ENCODE measurements at places on chromosomes 7 and 10.

DNA sequence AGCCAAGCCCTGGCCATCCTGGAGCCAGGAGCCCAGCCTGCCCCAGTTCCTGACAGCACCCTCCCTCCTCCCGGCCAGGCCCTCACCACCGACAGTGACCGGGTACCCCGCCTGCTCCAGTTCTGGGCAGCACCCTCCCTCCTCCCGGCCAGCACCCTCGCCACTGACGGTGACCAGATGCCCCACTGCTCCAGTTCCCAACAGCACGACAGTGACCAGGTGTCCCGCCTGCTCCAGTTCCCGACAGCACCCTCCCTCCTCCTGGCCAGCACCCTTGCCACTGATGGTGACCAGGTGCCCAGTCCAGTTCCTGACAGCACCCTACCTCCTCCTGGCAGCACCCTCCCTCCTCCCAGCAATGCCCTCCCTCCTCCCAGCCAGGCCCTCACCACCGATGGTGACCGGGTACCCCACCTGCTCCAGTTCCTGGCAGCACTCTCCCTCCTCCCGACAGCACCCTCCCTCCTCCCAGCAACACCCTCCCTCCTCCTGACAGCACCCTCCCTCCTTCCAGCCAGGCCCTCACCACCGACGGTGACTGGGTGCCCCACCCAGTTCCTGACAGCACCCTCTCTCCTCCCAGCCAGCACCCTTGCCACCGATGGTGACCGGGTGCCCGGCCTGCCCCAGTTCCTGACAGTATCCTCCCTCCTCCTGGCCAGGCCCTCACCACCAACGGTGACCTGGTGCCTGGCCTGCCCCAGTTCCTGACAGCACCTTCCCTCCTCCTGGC lies 40.3 kb downstream of the VIPR2 start:
- DNase-seq: no peak

DNA sequence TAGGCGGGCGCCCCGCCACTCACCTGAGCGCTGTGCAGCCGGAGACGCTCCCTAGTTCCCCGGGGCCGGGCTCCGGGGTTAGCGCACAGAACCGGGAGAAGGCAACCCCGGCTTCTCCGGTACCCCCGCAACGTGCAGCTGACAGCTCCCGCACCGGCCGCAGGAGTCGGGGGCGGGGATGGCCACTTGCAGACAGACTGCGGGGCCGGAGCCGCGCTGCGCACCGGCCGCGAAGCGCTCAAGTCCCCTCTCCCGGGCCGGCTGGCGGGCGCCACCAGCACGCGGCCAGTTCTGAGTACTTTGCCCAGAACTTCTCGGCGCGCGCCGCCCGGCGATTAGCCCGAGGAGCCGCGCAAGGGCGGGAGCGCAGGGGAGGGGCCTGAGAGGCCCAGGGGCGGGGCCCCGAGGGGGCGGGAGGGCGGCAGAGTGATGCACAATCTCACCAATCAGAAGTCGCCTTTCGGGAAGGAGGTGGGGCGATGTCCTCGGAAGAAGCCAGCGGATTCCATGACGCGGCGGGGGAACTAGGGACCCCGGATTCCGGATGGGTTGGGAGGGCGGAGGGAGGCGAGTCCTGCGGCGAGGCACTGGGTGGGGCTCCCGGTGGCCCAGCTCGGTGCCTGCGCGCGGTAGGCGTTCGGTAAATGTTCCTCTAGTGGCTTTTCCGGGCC lies at the start of gene OSBPL3:
TSS of gene OSBPL3 (minus strand) at position 316 of the 671 bp plus-strand sequence. CDS start 87,706 bp downstream, outside the sequence.
- peak; percentile 70 for DNase-seq

DNA sequence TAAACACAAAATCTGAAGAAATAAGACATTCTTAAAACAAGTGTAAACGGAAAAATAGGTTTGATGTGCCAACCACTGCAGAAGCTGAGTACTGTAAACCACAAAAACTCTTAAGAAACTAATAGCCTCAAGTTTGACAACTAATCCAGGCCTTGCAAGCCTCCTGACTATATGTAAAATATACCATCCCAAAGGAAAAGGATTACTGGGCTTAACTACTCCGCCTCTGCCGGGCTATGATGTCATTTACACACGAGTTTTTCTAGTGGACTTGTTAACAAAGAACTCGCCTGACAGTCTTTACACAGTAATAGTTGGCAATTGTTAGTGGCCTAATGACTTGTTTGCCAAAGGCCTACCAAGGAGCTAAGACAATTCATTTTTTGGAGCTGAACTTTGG lies 2.1 kb downstream of the KIF5B start:
- no peak for DNase-seq

GRCh38 chr10:112585126-112585525 lies 138.1 kb downstream of the VTI1A start:
- no peak for DNase-seq

- DNase-seq: no peak
Observed at GRCh38 chr7:27123007-27123476, 7.5 kb downstream of the HOXA4 start.

DNA sequence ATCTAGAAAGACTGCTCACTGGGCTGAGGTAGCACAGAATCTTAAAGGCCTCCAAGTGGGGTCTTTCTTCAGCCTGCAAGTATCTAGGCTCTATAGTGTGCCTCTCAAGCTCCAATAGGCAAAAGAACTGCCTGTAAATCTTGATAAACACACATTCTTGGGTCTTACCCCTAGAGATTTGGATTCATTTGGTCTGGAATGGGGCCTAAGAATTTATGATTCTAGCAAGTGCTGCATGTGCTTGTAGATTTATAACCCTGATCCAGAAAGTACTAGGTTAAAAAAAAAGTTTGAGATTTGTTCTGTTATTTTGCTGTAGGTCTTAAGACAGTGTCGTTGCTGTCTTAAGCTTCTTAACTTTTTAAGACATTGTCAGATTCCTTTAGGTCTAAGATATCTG lies 74.1 kb downstream of the RALA start:
- no peak for DNase-seq

DNA sequence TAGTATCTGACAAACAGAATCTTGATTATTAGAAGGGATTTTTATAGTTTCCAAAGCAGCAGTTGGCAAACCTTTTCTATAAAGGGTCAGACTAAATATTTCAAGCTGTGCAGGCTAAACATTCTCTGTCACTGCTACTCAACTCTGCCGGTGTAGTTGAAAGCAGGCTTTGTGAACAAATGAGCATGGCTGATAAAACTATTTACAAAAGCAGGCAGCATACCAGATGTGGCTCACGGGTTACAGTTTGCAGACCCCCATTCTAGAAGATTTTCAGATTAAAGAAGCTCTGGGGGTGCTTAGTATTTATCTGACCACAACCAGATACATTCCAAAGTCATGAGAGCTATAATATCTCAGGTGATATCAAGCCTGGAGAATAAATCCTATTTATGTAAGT lies 1017.5 kb downstream of the SORCS1 start:
- DNase-seq: no peak

DNA sequence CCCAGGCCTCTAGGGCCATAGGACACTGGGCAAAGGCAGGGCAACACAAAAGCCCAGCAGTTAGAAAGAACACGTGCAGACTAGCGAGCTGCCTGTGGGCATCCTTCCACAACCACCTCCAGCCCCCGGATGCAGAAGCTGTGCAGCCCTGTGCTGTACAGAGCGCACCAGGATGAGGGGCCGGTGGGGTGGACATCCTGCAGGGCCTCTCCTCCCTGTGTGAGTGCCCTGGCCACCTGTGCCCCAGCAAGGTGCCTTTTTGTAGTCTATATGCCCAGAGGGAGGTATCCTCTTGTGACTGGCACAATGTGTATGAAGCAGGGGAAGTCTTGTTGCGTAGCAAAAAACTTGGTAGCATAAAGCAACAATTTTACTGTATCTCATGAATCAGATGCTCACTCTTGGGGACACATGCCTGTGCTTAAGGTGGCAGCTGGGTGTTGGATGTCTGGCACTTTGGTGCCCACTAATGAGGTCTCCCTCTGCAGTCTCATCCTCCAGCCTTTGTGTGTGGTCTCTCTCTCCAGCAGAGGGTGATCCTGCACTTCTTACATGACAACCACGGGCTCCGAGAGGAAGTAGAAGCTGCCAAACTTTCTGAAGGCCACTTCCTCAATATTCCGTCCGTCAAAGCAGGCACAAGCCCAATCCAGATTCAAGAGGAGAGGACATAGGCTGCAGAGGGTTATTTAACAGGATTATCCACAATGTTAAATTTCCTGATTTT lies 8.7 kb downstream of the NCAPG2 start:
- no peak for DNase-seq

DNA sequence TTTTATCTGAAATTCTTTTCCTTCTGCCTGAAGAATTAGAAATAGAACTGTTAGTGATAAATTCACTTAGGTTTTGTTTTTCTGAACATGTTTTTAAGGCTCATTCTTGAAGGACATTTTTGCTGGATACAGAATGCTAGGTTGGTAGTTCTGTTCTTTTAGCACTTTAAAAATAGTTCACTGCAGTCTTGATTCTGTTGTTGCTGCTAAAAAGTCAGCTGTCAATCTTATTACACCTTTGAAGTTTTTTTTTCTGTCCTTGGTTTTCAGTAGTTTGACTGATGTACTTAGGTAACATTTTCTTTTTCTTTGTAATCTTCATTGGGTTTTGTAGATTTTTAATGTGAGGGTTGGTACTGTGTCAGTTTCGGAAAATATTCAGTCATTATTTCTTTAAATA lies 48.7 kb downstream of the C1GALT1 start:
- DNase-seq: no peak

DNA sequence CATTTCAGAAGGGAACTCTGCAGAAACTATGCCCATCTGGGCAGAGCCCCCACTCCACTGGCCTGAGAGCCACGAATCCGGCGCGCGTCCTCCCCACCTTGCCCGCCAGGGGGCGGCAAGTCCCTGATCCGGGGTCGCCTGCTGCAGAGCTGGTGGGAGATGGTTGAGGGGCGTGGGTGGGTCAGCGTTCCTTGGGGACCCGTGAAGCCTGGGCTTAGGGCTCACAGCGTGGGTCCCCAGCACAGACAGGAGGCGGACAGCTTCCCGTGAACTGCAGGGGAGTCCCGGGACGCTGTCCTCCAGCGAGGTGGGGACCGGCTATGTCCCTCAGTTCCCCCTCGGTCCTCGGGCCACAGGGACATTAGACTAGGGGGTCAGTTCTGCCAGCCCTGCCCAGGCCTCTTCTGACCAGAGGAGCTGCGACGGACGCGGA lies 585 bp upstream of the POP7 start:
- no peak for DNase-seq

DNA sequence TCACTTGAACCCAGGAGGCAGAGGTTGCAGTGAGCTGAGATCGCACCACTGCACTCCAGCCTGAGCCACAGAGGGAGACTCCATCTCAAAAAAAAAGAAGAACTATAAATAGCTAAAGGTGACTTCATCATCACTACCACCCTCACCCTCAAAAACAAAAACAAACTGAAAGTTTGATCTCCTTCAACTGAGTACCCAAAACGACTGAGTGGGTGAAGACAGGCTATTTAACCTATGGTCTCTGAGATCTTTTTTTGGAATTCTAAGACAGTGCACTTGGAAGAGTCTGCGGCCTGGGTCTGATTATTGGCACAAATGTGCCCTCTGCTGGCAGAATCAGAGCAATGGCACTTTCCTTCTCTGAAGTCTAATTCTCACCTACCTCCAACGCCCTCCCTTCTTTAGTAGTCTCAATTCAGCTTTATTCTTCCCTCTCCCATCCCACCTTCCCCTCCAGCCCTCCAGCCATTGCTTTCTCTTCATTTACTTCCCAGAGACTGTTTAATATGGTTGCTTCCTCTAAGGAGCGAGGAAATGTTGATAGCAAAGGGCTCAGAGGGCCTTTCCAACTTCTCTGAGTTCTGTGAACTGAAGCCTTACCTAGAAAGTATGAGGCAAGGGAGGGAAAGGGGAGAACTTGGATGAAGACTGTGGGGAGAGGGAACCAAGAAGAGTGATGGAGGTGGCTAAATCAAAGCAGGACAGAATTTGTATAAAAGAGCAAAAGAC lies 2.9 kb upstream of the MYOZ1 start:
- no peak for DNase-seq

- no peak for DNase-seq
Observed at GRCh38 chr10:79487296-79488194, 24.8 kb upstream of the EIF5AL1 start.

- no peak for DNase-seq
Observed at GRCh38 chr7:102898532-102898859, 14.3 kb upstream of the LRRC17 start.

GRCh38 chr10:104802941-104803340 lies 161.9 kb downstream of the SORCS3 start:
- no peak for DNase-seq

DNA sequence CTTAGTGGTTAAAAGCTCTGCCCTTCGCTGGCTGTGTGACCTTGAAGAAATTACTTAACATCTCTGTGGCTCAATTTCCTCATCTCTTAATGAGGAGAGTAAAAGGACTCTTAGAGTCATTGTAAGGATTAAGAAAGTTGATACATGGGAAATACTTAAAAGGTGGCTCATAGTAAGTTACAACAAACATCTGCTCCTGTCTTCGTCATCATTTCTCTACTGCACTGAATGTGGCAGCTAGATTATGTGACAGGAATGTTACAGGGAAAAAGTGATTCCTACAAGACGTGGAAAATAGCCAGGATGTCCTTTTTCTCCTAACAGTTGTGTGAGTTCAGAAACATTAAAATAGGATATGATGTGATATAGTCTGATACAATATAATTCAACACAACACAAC lies 184.7 kb downstream of the FRMD4A start:
- no peak for DNase-seq

- DNase-seq: no peak
Observed at GRCh38 chr7:13912715-13913278, 76.7 kb downstream of the ETV1 start.

DNA sequence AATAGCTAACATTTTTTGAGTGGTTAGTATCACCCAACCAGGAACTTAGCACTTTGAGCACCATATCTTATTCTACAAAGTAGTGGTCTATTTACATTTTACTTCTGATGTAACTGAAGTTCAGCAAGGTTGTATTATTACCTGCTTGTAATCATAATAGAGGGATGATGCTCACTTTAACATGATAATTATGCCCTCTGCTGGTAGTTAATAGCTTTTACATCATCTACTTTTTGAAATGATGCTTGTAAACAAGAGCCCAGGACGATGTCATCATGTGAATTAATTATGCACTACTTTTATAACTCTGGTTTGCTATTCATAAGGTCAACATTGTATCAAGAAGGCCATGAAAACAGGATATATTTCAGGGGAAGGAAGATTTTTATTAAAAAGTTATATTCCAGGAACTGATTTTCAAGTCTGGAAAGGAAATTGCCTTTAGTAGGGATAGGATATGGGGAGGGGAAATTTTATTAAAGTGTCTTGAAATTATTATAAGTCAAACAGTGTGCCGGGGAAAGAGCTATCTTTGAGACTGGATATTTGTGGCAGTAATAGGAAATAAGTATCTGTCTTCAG lies 80.3 kb upstream of the SCIN start:
- peak; percentile 81 for DNase-seq
